ENCODE measurements at places on chromosomes 3 and 15.

DNA sequence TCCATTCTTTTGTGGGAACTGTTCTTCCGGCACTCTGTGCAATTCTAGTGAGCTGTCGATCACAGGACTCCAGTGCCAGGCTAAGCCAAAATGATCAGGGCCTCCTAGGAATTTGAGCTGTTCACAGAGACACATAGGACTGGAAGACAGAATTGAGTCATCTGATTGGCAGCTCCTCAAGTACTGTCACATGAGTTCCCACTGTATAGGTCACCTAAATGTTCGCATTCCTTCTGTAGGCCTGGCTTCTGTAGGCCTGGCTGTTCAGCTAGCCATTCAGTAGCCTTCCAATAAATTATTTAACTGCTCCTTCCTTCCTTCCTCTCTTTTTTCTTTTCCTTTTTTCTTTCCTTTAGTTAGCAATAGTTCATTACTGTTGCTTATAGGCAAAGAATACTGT lies 4.3 kb downstream of the PROS1 start:
- no peak for DNase-seq

GRCh38 chr15:98124581-98124980 lies 164.1 kb downstream of the ARRDC4 start:
- no peak for DNase-seq

- DNase-seq = peak; percentile 43
These were observed 103.0 kb downstream of the P3H2 start for GRCh38 chr3:190017521-190018288.

GRCh38 chr15:98626153-98626552 lies 22.2 kb upstream of the IGF1R start:
- no peak for DNase-seq

GRCh38 chr15:39720081-39720480 lies 62.6 kb downstream of the FSIP1 start:
- no peak for DNase-seq

GRCh38 chr15:80560601-80561400 lies 134.3 kb upstream of the ABHD17C start:
- DNase-seq = no peak

DNA sequence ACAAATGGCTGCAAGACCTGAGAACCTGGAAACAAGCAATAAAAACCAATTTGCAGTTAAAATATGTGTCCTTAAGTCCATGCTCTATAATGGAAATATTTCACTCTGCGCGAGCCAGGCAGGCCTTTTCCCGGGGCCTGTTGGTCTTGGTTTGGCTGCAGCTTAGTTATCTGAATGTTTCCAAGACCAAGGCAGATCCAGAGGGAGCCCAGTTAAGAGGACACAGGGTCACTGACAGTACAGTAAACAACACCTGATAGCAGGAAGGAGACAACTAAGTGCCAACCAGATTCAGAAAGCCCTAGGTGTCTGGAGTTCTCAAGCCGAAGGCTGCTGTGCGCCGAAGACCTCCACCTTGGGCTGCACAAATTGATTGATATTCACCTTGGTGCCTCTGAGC lies 32.8 kb downstream of the THSD4 start:
- DNase-seq = no peak

GRCh38 chr15:33985287-33985686 lies 17.0 kb downstream of the CHRM5 start:
- DNase-seq = no peak

GRCh38 chr3:70716832-70717231 lies 404.4 kb upstream of the MDFIC2 start:
- DNase-seq = no peak

- DNase-seq = no peak
These were observed 12.5 kb upstream of the RPS27L start for GRCh38 chr15:63169788-63170187.

DNA sequence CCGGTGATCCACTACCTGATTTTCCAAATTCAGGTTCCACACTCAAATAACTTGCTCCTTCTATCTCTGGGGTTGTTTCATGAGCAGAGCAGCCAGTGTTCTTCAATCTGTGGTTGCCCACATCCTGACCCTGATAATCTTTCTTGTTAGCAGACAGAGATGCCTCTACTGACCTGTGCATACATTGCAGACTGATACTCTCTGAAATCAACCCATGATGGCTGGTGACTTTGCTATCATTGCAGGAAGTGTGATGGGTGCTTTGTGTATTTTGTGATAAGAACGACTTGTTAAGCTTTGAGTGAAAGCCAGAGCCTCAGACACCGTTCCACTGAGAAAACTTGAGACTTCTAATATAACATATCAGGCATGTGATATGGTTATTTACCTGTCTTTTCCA lies 39.9 kb downstream of the GATM start:
- no peak for DNase-seq

DNA sequence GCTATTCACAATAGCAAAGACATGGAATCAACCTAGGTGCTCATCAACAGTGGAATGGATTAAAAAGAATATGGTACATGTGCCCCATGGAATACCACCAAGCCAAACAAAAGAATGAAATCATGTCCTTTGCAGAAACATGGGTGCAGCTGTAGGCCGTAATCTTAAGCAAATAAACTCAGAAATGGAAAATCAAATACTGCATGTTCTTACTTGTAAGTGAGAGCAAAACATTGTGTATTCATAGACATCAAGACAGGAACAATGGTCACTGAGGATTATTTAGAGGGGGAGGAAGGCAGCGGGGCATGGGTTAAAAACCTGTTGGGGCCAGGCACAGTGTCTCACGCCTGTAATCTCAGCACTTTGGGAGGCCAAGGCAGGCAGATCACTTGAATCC lies 304.7 kb upstream of the ROBO2 start:
- no peak for DNase-seq

GRCh38 chr15:34437687-34438086 lies at the start of gene GOLGA8A:
Gene GOLGA8A (minus strand): TSS chr15:34437808. CDS start chr15:34389691, 48,117 bp downstream.
- DNase-seq = peak; percentile 56

DNA sequence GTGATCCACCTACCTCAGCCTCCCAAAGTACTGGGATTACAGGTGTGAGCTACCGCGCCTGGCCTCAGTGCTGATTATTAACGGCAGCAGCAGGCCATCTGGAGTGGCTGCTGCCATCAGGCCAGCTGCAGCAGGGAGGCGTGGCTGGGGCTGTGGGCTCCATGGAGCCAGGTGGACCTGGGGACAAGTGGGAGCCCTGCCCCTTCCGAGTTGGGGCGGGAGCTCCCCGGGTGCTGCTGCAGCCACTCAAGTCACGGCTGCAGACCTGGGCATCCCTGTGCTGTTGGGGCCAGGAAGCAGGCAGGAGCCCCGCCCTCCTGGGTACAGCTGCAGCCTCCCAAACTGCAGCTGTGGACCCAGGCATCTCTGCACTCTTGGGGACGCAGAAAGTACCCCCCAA lies 23.9 kb downstream of the LRRC49 start:
- DNase-seq = no peak

- DNase-seq = no peak
These were observed 182.2 kb downstream of the FNDC3B start for GRCh38 chr3:172221547-172221946.

- DNase-seq = no peak
These were observed 52.7 kb downstream of the MB21D2 start for GRCh38 chr3:192864941-192865340.

Measured in NCI-H1105 treated with DMSO at 0.1 percent for 48 hours (cell line).